ENCODE measurements at places on chromosomes 5 and 9.
A peak's percentile ranks its signal among the peaks of the same experiment; 100 is the strongest.

- no peak for DNase-seq
Measured at GRCh38 chr5:180690562-180690961, 41.2 kb upstream of the FLT4 start.

DNA sequence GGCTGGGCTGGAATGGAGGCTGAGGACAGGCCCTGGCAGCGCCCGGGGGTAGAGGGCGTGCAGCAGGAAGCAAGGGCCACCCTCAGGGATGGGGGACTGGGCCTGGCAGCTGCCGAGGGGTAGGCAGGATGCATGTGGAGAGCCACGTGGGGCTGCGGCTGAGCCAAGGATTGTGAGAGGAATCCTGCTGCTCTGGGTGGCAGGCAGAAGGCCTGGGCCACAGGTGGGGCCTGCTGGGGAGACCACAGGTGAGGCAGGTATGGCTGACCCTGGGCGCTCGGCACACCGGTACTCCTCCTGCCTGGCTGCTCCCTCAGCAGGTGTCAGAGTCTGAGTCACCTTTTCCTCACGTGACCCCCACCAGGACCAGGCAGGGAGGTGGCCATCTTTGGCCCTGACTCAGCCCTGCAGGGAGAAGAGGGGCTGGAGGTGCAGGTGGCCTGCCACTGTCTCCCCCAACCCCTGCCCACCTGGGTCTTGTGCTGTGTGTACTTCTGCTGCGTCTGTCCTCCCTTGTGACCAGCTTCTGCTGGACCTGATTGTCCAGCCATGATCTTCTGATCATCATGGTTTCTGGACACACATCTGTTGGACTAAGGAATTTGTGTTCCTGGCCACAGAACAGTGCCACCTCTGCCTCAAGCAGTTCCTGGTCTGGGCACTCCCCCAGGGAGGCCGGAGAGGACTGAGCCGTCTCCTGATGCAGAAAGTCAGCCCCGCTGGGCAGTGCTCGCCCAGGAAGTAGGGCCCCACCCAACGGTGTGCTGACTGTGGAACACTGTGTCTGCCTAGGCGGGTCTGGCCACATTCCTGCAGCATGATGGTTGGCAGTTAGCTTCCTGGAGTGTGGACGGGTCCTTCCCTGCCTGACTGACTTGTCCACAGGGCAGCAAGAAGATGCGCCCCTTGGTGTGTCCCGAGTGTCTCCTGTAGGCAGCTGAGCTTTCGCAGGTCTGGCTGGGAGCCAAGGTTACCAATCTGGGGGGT is 6.4 kb downstream of the ARRDC1 start:
- peak; percentile 70 for DNase-seq

DNA sequence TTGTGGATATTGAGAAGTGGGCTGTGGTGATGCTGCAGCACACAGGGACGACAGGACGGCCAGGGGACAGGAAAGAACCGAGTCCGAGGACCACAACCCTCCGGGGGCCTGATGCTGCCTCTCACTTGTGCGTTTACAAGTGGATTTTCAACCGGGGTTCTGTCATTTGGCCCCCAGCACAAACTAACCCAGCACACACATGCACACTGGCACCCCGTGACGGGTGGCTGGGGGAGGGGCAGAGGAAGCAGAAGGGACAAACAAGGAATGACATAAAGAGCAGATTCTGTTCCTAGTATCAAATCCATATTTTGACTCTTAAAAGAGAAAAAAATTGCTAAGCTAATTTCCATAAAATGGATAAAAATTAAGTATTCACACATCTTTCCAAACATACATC is 18.3 kb upstream of the ZFYVE16 start:
- no peak for DNase-seq

- no peak for DNase-seq
Measured at GRCh38 chr5:172574871-172575223, 66.2 kb upstream of the NEURL1B start.

- DNase-seq: no peak
Measured at GRCh38 chr5:120901199-120901598, 437.1 kb downstream of the PRR16 start.

GRCh38 chr9:105484226-105484625 is 36.4 kb downstream of the FSD1L start:
- no peak for DNase-seq

GRCh38 chr9:128399861-128400260 is 20.8 kb upstream of the CERCAM start:
- no peak for DNase-seq

GRCh38 chr5:932151-932627 is 39.5 kb downstream of the TRIP13 start:
- DNase-seq: no peak

GRCh38 chr9:111483858-111484571 is at the start of gene ECPAS:
ECPAS (minus strand) TSS chr9:111484383; CDS start chr9:111472918, 11,465 bp downstream.
- DNase-seq: peak; percentile 69

GRCh38 chr9:106025453-106025852 is 331.1 kb downstream of the TMEM38B start:
- no peak for DNase-seq

- DNase-seq: no peak
Measured at GRCh38 chr5:177271113-177271512, 32.4 kb downstream of the RAB24 start.

DNA sequence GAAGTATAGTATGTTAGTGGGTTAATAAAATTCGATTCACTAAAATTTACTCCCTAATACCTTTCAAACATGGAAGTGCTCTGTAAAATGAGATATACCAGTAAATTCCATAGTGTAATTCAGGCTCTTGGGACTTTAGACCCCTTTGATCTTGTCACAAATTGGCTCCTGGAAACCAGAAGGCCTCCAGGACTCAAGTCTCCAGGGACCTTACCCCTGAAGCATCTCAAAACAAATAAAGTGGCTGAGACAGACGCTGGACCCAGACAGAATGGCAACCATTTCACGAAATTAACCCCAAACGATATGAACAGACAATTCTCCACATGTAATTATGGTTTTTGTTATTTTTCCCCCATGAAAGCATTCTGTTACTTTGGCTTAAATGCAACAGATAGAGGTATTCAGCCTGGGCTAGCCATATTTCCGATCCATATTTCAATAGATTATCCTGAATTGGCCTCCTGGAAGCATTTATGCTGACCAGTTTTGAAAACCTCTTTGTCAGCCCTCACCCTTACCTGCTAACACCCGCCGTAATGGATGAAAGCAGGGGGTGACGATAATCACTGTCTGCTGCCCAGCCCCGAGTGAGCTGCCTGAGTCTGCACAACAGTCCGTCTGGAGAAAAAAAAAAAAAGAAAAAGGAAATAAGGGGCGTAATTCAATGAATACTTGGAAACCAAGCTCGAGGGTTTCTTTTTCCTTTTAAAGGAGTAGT is 34.1 kb upstream of the EFNA5 start:
- no peak for DNase-seq

- no peak for DNase-seq
Measured at GRCh38 chr9:109627042-109627441, 128.9 kb upstream of the PTPN3 start.

Data from NCI-H510A treated with DMSO at 0.1 percent for 48 hours (cell line).